ENCODE measurements at places on chromosomes 2 and 18.

GRCh38 chr2:55922291-55922907 is 1.2 kb downstream of the EFEMP1 start:
- DNase-seq: no peak

DNA sequence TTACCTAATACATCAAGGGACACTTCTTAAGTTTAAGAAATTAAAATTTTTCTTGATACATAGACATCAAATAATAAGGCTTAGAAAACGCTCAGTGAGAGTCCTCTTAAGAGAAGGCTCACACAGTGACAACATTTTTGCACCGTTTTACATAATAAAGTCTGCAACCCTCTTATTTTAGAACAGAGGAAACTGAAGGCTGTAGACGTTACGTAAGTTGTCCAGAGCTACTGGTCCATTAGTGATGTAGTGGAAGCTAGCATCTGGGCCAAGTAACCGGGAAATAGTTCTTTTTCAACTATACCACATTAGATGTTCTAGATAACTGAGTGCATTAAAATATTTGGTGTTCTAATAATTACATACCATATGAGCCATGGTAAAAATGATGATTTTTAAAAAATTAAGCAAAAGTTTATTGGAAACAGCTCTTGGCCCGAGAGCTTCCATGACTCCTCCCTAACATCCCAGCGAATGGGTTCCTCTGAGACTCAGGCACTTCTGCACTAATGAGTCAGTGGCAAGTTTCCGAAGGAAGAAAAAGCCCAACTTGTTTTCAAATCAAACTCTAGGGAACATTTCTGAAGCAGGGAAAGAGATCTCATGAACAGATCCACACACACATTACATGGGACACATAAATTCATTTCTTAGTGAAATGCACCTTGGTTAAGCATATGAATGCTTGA is 232.6 kb upstream of the PXDN start:
- DNase-seq: no peak

- no peak for DNase-seq
Observed at GRCh38 chr2:45647356-45647755, 4.1 kb upstream of the PRKCE start.

DNA sequence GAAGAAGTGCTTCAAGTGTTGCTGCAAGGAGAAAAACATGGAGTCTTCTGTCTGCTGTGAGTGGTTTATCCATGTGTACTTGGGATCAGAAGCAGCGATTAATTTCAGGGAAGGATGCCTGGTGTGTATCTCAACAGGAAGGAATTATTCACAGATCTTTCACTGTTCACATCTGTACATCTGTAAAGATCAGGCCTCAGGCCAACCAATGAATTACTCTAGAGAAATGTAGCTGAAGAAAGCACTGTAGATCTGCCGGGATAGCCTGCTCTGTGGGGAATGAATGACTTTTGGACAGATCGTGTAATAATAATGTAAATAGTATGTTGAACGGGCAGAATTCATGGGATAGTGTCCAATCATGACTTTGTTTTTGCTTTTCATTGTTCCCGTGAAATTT is 54.0 kb upstream of the SPP2 start:
- DNase-seq: no peak

DNA sequence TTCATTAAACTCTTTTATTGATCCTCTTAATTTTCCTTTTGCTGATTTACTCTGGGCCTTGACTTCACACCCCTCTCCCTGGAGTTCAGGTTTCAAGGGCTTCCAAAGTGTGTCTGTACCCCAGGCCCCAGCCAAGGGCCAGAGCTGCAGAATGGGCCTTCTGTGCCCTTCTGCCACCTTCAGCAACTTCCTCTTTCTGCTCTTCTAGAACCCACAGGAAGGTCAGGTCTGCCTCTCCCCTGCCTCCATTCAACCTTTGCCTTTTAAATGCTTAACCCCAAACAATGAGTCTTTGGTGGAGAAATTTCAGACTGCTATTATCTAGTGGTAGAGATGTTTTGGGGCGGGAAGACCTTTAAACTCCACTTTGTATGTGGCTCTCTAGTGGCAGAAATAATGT is 63.1 kb downstream of the TSN start:
- no peak for DNase-seq

DNA sequence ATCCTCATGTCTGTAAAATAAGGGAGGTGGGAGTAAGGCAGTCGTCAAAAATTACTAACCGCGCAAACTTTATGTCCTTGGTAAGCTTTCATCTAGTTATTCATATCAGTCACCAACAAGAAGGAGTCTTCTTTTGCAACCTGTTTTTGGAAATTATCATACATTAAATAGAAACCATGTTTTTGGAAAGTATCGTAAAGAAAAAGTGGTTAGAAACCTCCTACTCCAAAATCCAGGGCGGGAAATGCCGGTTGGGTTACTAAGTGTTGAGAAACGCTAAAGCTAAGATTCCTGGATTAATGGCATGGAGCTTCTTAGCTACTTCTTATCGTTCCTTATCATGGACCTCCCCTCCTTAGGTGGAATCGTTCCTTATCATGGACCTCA is 778 bp downstream of the BBS5 start:
- DNase-seq: no peak

DNA sequence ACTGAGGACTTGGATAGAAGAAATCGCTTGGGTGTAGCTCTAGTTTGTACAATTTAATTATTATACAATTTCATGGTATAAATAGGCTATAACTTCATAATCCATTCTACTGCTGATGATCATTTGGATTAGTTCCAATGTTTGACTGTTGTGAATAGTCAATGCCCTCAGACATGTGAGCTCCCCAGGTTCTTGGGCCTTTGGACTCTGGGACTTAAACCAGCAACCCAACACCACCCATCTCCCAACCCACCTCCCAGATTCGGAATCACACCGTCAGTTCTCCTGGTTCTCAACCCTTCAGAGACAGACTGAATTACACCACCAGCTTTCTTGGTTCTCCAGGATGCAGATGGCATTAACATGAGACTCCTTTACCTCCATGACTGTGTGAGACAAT is 84.6 kb upstream of the DNMT3A start:
- DNase-seq: no peak

DNA sequence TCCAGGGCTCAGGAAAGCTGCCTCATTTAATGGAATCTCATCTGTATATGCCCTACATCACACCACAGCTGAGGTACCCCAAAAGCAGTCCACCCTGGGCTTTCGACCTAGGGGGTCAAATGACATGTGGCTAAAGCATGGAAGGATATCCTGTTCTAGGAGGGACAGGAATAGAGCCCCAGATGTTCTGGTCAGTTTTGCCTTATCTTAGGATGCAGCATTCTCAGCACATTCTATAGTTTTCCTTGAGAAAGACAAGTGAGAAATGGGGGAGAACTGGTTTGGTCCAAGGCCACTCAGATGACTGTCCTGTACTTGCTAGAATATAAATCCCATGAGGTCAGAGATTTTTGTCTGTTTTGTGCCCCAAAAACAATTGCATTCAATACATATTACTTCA is 688.0 kb upstream of the ZEB2 start:
- DNase-seq: no peak

DNA sequence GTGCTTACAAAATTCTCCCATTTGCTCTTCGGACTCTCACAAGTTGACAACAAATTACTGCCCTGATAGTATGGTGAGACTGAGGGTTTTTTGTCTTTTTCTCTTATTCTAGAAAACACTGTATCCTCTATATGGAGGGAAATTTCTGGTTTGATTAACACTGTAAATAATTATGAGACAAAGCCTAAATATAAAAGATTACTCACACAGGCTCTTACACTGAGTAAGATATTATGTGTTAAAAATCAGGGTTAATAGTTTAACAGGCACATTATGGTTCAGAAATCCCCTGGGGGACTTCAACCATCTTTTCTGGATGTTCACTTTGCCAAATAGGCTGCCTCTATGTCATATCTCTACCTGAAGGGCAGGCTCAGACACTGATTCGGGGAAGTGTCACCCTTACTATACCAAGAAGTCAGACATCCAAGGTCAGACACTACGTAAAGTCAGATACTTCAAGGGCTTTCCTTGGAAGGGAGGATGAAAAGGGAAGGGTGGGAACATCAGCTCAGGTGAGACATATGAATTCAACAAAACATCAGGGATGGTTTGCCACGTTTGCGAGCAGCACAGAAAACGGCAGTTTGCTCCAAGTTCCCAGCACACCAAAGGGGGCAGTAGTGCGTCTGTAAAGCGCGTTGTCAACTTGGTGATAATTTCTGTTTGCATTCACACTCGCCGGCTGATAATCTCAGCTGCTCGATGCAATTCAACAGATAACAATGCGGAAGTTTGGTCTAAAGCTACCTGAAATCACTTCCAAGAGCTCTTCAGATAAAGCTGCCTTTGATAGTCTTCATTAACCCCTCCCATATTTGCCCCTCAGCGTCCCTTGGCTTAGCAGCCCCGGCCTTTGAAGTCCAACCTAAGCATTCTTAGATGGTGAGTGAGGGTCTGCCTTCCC is 972 bp upstream of the RASGRP3 start:
- peak; percentile 75 for DNase-seq

GRCh38 chr2:204407204-204408014 is 137.9 kb upstream of the PARD3B start:
- DNase-seq: no peak

DNA sequence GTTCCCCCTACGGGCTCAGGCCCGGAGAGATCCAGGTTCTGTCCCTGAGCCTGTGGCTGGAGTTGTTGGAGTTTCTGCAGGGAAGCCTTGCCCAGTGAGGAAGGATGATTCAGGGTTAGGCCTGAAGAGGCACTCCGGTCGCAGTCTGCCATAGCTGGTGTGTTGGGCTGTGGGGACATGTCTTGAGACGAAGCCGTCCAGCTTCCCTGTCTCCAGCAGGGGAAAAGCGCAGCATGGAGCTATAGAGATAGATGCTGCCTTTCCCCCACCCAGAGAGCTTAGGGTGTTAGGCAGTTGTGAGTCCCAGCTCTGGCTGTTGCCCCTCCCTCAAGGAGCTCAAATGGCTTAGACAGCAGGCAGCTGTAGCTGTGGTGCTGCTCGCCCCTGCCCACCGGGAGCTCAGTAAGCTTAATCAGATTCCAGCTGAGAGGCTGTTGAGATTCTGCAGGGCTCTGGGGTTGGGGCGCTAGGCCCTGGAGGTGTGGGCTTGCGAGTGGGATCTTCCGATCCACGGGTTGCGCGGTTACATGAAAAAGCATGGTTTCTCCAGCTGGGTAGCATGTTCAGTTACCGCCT is 103.9 kb downstream of the PMAIP1 start:
- no peak for DNase-seq

DNA sequence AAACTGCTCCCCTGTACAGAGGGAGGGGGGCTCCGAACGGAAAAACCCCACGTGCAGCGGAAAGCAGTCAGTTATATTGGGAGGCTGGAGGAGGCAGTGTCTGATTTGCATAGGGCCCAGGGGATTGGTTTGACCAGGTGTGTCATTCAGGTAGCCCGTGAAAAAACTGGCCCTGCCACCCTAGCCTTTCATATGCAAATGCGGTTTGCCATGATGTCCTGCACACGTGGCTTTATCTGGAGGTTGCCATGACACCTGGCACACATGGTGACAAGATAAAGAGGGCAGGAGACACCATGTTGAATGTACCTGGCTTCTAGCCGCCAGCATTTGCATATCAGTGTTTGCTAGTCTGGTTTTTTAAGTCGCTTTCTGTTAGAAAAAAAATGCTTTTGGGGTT is 20.5 kb downstream of the SLC25A52 start:
- no peak for DNase-seq

DNA sequence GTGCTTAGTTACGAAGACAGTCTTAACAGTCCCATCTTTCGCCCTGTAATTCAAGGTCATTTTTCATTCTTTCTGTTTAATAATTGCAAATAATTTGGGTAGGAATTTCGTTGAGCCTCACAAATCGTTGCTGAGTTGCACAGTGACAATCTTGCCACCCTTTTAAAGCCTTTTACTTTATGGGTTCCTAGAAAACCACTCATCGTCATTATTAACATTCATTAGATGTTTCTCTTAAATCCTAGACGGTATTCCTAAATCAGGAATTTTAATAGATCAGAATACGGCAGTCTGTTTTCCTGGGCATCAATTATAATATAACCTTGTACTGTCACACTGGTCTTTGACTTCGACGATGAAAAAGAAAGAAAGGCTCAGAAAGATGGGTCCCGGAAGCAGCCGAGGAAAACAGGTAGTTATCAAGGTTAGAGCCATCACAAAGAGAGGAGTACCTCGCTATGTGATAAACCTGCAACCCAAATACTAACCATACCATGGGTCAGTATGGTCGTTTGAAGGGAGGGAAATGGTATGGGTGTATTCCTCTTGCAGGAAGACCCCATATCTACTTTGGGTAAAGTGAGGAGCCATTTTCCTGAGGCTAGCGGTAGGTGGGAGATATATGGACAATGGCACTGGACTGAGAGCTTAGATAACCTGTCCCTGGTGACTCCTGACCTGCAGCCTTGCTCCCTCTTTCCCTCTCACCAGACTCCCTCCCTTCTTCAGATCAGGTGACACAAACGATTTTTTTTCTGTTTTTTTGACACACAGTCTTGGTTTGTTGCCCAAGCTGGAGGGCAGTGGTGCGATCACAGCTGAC is 981 bp upstream of the SF3B1 start:
- DNase-seq: no peak

- DNase-seq: no peak
Observed at GRCh38 chr2:143522699-143523098, 393.5 kb downstream of the ARHGAP15 start.

GRCh38 chr2:230865766-230866755 is 1.3 kb downstream of the ITM2C start:
- DNase-seq: peak; percentile 41

GRCh38 chr2:241776336-241777169 is at the start of gene GAL3ST2:
GAL3ST2 (plus strand) TSS chr2:241776822; CDS start chr2:241776956, 134 bp downstream.
- DNase-seq: no peak

DNA sequence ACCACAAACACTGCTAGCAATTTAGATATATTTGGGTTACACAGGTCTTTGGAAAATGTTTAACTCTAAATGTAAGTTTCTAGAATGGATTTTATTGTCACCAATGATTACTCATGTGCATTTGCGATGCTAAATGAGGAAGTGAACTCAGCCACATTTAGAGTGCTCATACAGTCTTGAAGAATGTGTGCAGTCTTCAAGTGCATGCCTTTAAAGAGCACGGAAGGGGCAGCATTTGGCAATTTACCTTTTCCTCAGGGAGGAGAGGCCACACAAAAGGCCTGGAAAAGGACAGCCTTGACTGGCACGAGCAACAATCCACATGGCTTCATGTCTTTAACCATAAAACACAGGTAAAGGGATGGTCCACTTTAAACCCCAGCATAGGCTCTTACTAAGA is 78.5 kb upstream of the STK17B start:
- no peak for DNase-seq

- DNase-seq: no peak
Observed at GRCh38 chr2:236818281-236819045, 248.8 kb downstream of the ACKR3 start.

GRCh38 chr2:116142644-116143227 is 1671.8 kb upstream of the DDX18 start:
- no peak for DNase-seq

- peak; percentile 10 for DNase-seq
Observed at GRCh38 chr2:135473567-135473966, 57.5 kb downstream of the ZRANB3 start.

GRCh38 chr18:51666763-51667191 is 469.3 kb upstream of the MEX3C start:
- no peak for DNase-seq

- DNase-seq: no peak
Observed at GRCh38 chr2:1837458-1837857, 93.1 kb upstream of the PXDN start.

GRCh38 chr2:61471905-61472805 is 1.3 kb upstream of the USP34 start:
- DNase-seq: no peak

GRCh38 chr2:85611217-85611704 is 605 bp downstream of the C2orf68 start:
- no peak for DNase-seq

- no peak for DNase-seq
Observed at GRCh38 chr2:238861013-238861730, 13.3 kb downstream of the TWIST2 start.

GRCh38 chr2:232405943-232406510 is 617 bp upstream of the ALPG start:
- DNase-seq: no peak
